Frontal cortex (tissue), 4 donors: ENCODE measurements at places on chromosomes 11 and 22. TPM values are rescaled to one million over a fixed set of nuclear protein-coding genes. Genes with fewer than 3 reads are reported as not detected.

DNA sequence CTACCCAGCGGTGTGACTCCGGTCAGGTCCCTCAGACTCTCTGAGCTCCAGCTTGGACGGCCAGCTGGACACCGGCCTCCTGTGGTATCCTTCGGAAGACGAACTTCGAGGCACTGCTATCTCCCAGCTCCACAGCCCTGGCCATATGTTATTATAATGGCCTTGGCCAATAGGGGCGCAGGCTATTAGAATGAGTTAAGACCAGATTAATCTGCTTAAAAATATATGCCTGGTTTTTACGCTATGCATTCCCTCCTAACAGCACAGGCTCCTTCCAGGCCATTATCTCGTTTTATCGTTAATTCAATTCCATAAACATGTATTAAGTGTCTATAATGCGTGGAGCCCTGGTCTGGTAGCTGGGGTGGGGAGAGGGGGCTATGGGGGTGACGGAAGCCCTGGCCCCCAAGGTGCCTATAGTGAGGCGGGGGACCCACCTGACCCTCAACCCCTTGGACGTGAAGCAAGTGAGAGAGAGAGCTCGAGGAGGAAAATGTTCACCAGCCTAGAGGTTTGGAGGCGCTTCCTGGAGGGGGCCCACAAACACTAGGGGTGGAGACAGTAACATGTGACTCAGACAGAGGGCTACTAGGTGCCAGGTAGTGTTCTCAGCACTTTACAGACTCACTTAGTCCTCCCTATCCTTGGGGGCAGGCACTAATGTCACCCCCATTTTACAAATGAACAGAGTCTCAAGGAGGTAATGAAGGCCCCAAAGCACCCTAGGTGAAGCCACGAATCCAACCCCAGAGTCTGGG lies 37.5 kb upstream of the TCF20 start:
- DNase-seq, result no peak

DNA sequence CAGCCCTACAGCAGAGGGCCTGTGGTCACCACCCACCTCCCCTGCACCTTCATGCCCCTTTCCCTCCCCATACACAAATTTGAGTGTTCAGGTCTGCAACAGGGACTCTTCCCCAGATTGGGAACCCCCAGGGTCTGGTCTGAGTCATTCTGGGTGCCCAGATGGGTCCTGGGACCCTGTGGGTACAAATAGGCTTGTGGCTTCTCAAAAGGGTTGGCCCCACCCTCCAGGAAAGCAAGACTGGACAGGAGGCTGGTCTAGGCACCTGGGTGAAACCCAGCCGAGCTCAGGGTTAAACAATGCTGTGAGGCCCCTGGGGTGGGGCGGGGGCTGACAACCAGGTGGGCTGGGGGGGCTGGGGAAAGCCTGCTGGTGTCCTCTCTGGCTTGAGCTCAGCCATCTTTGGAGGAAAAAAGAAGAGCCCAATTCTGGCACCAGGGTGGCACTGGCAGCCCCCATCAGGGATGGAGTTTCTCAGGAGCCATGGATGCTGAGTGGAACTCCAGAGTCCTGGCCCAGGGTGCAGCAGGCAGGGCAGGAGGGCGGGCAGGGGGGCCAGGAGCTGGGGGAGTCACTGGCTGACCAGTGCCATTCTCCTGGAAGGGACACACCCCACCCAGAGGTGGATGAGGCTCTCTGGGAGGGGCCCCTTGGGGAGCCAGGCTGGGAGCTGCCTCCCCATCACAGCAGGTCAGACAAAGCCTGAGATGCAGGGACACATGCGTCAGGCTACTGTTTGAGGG lies 1.1 kb downstream of the SEPTIN5 start:
- DNase-seq, result no peak

The HEPHL1 gene
- not detected for total RNA-seq

DNA sequence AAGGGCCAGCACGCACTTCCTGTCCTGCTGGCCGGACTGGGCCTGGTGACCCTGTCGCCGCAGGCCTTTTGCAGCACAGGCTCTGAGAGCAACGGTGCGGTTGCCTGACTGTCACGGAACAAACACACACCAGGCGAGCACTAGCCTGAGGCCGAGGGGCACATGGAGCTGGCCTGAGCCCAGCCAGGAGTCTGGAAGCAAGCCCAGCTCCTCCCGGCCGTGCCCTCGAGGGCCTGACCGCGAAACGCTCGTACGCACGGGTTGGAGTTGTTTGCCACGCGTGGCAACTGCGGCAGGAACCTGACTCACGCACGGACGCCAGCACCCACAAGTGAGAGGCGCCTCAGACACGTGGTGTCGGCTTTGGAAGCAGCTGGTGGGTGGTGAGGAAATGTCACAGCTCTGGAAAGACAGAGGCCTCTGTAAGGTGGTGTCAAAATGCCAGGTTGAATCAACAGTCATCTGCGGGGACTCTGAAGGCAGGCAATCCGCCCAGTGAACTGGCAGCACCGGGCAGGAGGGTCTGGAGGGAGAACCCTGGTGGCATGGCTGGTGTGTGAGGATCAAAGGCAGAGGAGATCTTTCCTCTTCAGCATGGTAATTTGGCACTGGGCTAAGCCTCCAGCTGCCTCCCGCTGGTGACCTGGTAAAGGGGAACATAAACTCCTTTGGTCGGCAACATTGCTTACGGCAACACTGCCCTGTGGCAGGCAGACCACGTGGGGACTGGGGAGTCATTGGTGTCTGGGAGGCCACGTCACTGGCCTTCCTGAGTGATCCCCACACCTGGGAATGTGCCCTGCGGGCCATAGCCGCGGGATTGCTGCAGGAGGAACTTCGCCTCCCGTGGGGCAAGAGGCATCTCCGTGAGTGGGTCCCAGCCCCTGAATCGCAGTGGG lies 15.3 kb upstream of the IL17REL start:
- no peak for DNase-seq

The PYGM gene
- total RNA-seq, result 0.82 TPM

GRCh38 chr11:22725079-22725478 lies 58.7 kb downstream of the GAS2 start:
- DNase-seq, result no peak

DNA sequence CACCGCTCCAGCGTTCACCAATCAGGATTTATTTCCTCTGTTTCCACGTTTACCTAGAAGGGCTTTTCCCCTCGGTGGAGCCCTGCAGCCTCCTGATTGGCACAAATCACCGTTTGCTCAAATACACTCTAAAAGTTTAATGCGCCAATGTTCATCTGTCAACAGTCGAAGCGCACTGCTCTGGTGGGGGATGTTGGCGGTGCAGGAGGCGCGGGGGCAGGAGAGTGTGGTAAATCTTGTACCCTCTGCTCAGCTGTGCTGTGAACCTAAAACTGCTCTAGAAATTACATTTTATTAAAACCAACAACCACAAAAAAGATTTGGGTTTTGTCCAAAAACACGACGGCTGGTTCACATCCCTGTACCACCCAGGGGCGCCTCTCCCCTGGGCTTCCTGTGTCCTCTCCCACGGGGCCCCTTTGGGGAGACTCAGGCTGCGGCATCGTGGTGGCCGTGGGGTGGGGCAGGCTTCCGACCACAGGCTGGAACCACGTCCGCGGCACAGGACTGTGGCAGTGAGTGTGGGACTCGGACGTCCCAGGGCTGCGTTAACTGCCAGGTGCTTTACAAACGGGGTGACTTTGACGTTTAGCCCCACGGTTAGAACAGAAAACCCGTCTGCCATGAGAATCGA lies 13.5 kb downstream of the TTLL8 start:
- DNase-seq, result no peak

DNA sequence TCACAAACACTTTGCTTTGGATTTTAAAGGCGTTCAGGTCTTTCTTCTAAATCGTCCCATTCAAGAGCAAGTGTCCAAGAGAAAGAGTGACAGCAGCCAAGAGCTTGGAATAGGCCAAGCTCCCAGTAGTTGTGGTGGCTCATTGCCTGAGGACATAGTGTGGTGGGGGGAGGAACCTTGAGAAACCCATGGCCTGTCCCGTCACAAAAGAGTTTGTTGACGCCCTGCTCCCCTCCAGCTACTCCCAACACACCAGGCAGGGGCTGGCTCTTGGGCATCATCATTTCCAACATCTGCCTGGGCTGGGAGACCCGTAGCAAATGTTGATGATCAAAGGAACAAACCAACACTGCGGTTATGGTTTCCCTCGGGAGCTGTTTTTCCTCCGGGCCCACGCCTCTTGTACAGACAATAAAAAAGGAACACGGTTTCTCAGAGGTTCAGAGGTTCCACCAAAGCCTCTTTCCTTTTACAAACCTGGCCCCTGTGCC lies 20.8 kb downstream of the FADS3 start:
- no peak for DNase-seq

DNA sequence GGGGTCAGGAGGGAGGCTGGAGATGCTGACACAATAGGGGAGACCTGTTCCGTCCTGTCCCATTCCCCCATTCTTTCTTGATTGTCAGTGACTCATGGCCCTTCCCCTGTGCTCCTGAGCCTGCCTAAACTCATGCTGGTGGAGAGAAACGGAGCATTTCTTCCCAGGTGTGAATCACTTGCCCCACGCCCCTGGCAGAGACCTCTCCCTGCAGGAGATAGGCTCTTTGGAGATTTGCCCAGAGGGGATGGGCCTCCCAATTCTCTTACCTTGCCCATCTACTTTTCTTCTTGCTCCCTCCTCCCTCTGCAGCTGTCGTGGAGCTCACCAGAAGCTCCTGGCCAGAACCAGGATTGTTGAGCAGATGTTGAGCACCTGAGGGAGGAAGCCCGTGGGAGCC lies 121.9 kb upstream of the OR9Q1 start:
- no peak for DNase-seq

The NCAM1 gene
- 515 TPM for total RNA-seq

DNA sequence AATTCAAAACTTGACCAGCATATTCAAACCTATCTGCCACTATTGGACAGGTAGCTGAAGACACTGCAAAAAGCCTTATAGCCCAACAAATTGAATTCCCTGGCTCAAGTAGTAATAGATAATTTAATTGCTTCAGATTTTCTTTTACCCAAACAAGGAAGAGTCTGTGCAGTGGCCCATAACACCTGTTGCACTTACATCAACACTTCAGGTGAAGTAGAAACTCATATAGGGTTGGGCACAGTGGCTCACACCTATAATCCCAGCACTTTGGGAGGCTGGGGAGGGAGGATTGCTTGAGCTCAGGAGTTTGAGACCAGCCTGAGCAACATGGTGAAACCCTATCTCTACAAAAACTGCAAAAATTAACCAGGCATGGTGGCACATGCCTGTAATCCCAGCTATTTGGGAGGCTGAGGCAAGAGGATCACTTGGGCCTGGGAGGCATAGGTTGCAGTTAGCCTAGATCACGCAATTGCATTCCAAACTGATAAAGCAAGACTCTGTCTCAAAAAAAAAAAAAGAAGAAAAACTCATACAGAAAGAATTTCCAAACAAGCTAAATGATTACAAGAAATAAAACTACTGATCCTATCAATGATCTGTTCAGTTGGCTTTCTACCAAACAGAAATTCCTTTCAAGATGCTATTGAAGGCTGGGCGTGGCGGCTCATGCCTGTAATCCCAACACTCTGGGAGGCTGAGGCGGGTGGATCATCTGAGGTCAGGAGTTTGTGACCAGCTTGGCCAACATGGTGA lies 9.5 kb downstream of the FOLR3 start:
- DNase-seq, result no peak

- DNase-seq, result no peak
Measured at GRCh38 chr11:46240371-46240770, 37.1 kb upstream of the CREB3L1 start.

- DNase-seq, result no peak
Measured at GRCh38 chr11:13970986-13971385, 8.5 kb downstream of the SPON1 start.

DNA sequence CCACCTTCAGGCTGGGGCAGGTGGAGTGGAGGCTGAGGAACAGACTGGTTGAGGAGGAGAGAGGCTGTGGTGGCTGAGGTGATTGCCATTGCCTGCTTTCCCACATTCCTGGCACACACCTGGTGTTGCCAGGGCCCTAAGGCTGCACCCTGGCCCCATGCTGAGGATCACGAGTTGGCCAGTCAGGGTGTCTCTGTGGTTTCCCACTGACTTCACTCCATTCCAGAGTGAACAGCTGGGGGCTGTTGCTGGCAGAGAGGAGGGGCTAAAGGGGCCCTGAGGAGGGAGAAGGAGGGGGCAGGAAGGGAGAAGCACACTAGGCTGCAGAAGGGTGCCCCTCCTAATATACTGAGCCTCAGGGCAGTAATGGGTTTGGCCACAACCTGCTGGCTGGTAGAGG lies 1.8 kb downstream of the TMEM86A start:
- DNase-seq, result no peak

The CADM1 gene
- 195 TPM for total RNA-seq

The TUBA8 gene
- total RNA-seq, result 2.9 TPM

- DNase-seq, result no peak
Measured at GRCh38 chr11:60367009-60367408, 11.3 kb upstream of the MS4A7 start.

- DNase-seq, result no peak
Measured at GRCh38 chr11:19982774-19983495, 177.3 kb downstream of the DBX1 start.

The TSPAN18 gene
- total RNA-seq, result 13.9 TPM

DNA sequence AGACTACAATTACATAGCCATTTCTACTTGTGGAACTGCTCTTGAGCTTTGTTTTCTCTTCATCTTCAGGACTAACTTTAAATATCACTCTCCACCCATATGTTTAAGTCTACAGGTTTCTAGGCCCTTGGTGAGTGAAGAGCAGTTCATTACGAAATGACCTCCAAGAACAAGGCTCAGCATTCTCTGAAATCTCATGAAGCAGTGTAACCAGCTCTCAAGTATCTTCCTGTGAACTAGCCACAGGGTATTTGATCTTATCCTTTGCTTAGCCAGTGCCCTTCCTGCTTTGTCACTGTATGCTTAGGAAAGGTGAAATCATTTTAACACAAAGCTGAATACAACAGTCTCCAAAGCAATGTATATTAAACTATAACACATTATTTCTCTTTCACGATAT lies 20.4 kb upstream of the LYVE1 start:
- no peak for DNase-seq

- DNase-seq, result peak; percentile 62
Measured at GRCh38 chr22:30694171-30694639, 469 bp upstream of the OSBP2 start.

- no peak for DNase-seq
Measured at GRCh38 chr11:95147364-95147905, 57.8 kb downstream of the ENDOD1 start.

GRCh38 chr11:91835051-91835560 lies 389.5 kb upstream of the FAT3 start:
- no peak for DNase-seq

The YPEL1 gene
- 104 TPM for total RNA-seq

The NRIP3 gene
- 24.9 TPM for total RNA-seq

DNA sequence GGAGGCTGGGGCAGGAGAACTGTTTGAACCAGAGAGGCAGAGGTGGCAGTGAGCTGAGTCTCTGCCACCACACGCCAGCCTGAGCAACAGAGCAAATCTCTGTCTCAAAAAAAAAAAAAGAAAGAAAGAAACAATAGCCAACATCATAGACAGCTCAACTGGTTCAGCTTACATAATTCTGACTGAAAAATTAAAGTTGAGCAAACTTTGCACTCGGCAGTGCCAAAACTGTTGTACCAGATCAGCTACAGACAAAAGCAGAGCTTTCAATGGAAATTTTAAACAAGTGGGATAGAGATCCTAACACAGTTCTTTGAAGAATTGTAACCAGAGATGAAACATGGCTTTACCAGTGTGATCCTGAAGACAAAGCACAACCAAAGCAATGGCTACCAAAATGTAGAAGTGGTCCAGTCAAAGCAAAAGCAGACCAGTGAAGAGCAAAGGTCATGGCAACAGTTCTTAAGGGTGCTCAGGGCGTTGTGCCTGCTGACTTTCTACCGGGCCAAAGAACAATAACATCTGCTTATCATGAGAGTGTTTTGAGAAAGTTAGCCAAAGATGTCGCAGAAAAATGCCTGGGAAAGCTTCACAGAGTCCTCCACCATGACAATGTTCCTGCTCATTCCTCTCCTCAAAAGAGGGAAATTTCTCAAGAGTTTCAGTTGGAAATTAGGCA lies 59.3 kb downstream of the TTC28 start:
- DNase-seq, result no peak
